ENCODE measurements at places on chromosomes 16 and 17.

DNA sequence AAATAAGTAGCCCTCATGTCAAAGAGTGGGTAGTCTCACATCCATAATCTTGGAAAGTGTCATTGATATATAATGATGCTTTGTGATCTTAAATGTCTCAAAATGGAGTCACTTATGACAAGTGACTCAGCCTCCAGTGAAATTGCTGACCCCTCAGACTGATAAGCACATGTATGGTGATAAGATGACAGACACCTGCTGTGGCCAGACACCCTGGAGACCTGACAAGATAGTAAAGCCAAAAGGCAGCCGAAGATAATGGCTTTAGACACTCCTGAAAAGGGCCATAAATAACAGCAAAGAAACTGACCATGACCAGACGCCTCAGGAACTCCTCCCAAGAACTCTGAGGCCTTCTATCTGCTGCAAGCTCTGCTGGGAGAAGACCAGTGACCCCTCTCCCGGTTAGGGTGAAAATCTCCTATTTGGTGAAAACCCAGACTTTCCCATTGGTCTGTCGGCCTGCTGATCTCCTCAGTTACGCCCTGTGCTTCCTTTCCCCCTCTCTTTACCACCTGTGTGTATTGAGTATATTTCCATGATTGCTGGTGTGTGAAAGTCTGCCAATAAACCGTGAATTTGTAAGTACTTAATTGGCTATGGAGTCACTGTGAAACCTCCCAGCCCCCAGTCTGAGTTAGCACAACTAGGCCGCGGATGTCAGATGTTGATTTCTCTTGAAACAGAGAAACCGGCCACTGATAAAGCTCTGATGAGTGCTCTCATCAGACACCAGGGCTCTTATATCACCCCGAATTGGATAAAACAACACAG is 226.7 kb upstream of the MYOCD start:
- no peak for DNase-seq

DNA sequence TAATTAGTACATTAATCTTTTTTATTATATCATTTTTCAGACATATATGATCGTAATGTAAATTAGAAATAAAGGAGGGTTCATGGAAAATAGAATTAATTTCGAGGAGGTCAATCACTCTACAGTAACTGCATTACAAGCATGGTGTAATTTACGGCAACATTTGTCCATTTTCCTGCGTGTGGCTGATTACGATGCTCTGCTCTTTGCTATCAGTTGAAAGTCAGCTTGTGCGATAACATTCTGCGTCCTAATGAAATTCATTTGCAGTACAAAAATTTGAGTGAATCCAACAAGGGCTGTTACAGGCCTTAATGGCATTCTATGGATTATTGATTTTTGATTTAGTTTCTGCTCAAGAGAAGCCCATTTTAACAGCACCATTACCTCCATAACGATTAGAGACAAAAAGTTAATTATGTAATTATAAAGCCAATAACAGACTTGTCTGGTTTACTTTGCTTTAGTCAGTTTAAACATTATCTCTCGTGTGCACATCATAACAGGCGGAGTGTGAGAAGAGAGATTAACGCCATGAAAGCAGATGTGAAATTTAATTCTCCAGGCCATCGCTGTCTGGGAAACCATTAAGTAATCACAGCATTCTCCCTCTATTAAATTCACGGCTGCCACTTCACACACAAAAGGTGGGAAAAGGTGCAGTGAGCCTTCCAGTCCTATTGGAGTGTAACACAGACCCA is 256.4 kb upstream of the IRX3 start:
- DNase-seq: no peak

DNA sequence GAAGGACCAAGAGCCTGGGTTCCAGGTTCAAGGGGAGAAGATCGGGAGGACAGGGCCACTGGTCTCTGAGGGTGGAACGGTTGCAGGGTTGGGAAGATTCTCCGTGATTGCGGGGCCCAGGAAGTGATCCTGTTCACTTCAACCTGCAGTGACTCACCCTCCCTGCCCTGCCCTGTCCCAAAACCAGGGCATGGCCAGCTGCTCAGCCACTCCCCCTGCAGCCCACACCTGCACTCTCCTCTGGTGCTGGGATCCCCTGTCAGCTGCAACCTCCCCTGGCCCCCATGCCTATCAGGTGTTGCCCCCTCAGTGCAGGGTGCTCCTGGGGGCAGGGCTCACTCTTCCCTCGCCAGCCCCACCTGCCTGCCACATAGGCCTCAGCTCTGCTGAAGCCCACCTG is 1.1 kb downstream of the RUNDC3A start:
- no peak for DNase-seq

GRCh38 chr16:58507195-58507962 is 7.4 kb downstream of the NDRG4 start:
- DNase-seq: no peak

DNA sequence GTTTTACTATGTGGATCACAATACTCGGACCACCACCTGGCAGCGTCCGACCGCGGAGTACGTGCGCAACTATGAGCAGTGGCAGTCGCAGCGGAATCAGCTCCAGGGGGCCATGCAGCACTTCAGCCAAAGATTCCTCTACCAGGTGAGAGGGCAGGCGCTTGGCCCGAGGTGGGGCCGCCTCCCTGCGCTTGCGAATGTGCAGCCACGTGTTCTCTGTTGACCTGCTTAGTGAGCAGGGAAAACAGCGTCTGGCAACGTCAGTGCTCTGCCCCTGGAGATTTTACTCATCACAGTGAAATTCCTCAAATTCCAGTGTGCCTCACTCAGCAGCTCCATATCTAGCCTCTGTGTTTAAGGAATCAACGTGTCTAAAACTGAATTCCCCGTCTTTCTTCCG is 33.4 kb upstream of the CLEC18A start:
- no peak for DNase-seq

GRCh38 chr16:25135254-25135878 is 23.8 kb downstream of the LCMT1 start:
- no peak for DNase-seq

GRCh38 chr16:2275476-2276367 is 7.8 kb upstream of the RNPS1 start:
- DNase-seq: no peak

DNA sequence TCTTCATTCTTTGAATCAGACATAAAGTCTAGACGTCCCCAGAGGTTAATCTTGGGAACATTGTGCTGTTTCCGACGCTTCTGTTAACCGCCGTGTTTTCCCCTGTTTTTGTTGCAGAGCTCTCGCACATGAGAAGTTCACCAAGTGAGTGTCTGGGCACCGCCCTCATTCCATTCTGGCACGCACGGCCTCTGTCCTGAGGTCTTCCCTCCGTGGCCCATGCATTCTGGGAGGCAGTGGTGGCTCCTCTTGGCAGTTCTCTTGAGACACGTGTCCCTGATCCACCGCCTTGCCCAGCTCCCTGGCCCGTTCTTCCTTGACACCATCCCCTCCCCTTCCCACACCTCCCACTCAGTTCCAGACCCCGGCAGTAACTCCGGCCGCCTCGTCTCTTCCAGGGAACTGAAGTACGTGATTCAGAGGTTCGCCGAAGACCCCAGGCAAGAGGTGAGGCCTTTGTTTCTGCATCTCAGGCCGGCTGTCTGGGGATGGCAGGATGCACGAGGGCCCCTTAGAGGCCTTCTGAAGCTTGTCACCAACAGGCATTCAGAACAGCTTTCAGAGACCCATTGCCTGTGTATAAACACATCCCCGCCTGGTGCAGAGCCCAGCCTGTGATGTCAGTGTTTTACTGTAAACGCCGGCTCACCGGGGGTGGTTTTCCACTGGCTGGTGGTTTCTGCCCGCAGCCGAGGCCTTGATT is 85.9 kb upstream of the PLCG2 start:
- DNase-seq: no peak

DNA sequence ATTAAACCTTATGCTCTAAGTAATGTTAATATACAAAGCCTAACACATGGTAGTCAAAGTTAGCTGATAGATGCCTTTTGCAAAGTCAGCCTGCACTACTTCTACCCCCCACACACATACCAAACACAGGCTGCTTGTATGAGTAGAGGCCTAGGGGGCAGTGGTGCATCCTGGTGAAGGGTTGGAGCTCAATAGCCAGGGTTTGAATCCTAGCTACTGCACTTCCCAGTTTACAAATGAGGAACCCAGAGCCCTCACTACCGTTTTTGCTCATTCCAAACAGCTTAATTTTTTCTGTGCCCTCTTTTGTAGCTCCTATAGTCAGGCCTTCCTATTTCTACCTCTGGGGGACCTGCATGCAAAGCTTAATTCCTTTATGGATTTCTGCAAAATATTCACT is 18.9 kb upstream of the HYDIN start:
- no peak for DNase-seq

DNA sequence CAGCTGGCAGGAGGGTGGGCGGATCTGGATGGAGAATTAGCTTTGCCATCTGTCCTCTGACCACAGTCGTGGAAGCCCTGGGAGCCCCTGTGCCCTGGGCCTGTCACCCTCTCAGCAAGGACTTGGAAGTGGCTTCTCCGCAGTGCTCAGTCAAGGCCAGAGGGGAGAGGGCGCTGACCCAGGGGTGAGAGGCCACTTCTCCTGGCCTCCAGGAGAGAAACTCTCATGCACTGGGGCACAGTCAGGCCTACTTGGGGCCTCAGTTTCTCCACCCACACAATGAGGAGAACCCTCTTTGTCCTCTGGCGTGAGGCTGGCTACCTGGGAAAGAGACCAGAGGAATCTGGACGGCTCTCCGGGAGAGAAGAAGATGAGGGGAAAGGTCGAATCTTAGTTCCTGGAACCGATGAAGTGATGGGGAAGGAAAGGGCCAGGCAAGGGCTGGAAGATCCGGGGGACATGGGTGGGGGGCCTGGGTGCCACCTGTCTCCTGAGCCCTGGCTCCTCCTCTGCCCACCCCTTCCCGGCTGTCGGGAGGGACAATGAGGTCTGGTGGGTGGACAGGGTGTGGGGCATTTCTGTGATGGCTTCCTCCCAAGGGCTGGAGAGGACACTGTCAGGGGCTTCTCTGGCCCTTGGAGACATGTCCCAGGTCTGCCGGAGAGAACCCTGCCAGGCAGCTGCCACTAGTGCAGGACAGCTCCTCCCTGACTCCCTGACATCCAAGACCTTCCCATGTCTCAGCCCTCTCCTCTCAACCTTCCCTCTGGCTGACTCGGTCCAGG is 9.0 kb upstream of the ARHGAP27 start:
- DNase-seq: no peak

DNA sequence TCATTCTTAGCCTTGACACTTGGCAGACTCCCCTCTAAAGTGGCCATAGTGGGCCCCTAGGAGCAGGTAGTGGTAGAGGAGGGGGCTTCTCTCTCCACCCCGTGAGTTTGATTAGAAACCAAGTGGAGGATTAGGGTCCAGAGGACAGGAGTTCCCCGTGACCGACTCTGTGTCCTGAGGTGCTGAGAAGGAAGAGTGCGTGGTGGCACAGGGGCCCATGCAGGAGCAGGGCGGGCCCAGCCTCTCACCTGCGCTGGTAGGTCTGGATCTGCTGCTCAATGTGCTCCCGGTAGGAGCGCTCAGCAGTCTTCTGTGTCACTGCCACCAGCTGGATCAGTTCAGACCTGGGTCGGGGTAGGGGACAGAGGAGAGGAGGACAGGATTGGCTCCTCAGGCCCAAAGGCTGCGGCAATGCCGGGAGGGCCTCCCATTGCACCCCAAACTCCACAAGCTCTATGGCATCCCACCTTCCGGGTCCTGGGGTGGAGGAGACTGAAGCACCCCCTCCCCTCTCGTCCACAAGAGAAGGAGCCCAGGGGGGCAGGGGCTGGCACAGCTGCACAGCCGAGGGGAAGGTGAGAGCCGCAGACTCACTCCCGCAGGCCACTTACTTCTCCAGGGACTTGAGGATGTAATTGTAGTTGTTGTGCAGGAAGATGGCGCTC is 6.2 kb downstream of the ZACN start:
- no peak for DNase-seq

DNA sequence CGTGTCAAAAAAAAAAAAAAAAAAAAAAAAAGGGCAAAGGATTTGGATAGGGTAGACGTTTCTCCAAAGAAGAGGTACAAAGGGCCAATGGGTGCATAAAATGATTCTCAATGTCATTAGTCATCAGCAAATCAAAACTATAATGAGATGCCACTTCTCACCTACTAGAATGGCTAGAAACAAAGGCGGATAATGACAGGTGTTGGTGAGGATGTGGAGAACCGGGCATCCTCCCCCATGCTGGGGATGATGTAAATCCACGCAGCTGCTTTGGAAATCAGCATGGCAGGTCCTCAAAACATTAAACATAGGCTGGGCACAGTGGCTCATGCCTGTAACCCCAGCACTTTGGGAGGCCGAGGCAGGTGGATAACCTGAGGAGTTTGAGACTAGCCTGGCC is 9.4 kb downstream of the ITGAX start:
- DNase-seq: no peak

DNA sequence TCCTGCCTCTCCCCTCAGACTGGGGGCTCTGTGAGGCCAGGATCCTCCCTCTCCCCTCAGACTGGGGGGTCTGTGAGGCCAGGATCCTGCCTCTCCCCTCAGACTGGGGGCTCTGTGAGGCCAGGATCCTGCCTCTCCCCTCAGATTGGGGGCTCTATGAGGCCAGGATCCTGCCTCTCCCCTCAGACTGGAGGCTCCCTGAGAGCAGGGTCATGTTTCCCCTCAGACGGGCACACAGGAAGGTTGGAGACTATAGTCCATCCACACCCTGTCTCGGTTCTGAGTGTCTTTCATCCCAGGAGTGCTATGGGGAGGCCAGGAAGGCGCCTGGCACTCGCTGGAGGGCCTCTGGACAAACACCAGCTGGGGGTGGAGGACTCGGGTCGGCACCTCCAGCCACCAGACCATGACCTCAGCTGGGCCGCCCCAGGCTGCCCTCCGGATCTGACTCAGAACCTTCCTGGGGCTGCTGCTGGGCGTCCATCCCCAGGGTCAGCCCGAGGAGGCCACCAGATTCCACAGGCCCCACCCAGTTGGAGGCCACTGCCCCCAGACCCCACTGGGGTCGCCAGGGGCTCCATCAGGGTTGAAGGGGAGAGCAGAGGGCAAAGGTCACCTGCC is 21.9 kb upstream of the DLX4 start:
- no peak for DNase-seq

DNA sequence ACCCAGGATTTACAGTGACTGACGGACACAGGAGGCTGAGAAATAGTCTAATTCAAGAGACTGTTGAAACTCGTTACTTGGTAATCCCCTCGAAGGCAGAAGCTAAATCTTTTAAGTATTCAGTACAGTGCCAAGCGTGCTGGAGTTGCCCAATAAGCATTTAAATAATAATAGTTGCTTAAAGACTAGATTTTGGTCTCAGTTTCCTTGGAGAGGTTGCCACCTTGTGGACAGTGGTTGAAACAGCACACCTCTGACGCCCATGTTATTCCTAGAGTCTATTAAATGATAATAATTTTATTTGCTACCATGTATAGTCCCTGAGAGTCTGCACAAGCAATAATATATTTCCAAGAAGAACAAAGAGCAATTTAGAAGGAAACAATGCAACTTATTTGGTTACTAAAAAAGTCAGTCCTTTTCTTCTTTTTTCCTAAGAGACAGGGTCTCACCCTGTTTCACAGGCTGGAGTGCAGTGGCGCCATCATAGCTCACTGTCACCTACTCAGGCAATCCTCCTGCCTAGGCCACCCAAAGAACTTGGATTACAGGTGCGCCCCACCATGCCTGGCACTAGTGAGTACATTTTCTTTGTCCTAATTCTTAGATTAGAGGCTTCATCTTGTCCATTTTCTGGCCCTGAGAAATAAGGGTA is 138.0 kb upstream of the NUDT7 start:
- DNase-seq: no peak

GRCh38 chr17:71024969-71025368 is 855.6 kb downstream of the KCNJ2 start:
- no peak for DNase-seq

GRCh38 chr16:28898266-28898665 is 20.0 kb downstream of the ATP2A1 start:
- no peak for DNase-seq
